Dermis microvascular lymphatic vessel endothelial cell (primary cell): ENCODE measurements at places on chromosomes 11 and 22. TPM values are rescaled to one million over a fixed set of nuclear protein-coding genes. Genes with fewer than 3 reads are reported as not detected.

- DNase-seq, result no peak
Observed at GRCh38 chr11:122879785-122880184, 2.8 kb upstream of the JHY start.

DNA sequence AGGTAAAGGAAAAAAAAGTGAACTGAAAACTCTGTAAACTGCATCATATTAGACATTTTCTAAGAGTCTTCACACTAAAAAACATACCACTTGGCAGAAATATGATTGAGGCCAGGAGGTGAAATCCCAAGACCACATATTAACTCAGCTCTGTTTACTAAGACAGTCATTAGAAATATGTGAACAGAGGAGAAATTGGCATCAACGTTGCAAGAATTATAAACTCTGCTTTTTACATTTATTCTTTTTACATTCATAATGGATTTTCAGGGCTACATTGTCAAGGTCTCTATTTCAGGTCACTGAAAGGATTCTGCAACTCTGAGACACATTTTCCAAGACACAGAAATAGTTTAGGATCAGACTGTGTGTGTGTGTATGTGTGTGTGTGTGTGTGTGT, 1364.0 kb downstream of the LRRC4C start:
- DNase-seq, result no peak

Gene PARVG
- under 0.01 and 0.25 TPM in 2 replicates for total RNA-seq

Gene ISX
- total RNA-seq, result not detected in 2 replicates

Gene KLHL35
- 1.0 and 2.4 TPM in 2 replicates for total RNA-seq

DNA sequence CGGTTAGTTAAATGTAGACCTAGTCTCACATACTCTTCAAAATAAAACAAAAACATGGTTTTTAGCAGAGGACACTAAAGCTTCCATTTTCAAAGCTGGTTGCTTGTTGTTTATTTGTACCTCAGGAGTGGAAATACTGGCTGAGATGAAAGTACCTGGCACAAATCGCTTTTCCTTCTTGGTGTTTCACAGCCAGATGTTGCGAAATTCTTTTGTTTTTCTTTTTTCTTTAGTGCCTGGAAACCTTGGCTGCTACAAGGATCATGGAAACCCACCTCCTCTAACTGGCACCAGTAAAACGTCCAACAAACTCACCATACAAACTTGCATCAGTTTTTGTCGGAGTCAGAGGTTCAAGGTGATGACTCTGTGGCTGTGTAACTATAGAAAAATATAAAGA, 48.3 kb downstream of the KREMEN1 start:
- DNase-seq, result no peak

GRCh38 chr11:116525961-116526495, 246.8 kb downstream of the BUD13 start:
- DNase-seq, result no peak

DNA sequence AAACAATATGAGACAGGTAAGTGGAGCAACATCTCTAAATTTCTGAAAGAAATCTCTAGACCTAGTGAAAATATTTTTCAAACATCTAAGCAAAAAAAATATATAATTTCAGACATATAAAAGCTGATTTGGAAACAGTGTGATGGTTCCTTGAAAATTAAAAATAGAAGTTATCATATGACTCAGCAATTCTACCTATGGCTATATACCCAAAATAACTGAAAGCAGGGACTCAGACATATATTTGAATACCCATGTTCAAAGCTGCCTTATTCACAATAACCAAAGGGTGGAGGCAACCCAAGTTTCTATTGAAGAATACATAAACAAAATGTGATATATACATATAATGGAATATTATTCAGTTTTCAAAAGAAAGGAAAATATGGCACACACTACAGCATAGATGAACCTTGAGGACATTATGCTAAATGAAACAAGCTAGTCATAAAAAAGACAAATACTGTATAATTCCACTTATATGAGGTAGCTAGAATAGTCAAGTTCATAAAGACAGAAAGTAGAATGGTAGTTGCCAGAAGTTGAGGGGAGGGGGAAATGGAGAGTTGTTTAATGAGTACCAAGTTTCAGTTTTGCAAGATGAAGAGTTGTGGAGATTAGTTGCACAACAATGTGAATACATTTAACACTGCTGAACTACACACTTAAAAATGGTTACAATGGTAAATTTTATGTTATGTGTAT, 300.4 kb downstream of the TTC28 start:
- DNase-seq, result no peak

DNA sequence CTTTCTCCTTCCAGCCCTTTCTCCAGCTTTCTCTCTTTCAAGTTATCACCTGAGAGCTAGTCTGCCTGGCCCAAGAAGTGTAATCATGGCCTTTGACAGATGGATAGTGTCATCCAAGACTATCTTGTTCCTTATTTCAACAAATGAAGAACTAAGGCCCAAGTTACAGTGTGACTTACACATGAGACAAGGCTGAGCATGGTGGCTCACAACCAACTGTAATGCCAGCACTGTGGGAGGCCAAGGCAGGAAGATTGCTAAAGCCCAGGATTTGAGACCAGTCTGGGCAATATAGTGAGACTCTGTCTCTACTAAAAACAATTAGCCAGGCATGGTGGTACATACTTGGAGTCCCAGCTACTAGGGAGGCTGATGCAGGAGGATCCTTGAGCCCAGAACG, 3.7 kb upstream of the RANGAP1 start:
- no peak for DNase-seq

GRCh38 chr11:14587258-14587657, 56.3 kb upstream of the PDE3B start:
- no peak for DNase-seq
